Fibroblast of the aortic adventitia (primary cell): ENCODE measurements at places on chromosomes 2 and 18. TPM values are rescaled to one million over a fixed set of nuclear protein-coding genes. Genes with fewer than 3 reads are reported as not detected.

DNA sequence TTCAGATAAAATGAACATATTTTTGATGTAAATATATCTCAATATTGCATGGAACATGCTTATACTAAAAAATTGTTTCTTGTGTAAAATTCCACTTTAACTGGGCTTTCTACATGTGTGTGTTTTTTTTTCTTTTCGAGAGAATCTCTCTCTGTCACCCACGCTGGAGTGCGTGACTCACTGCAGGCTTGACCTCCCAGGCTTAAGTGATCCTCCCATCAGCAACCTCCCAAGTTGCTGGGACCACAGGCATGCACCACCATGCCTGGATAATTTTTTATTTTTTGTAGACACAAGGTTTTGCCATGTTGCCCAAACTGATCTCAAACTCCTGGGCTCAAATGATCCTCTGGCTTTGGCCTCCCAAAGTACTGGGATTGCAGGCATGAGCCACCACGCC is 254.6 kb downstream of the LOXHD1 start:
- no peak for DNase-seq

GRCh38 chr2:42787788-42788477 is 4.5 kb downstream of the HAAO start:
- no peak for DNase-seq

- no peak for DNase-seq
Measured at GRCh38 chr2:207206011-207206410, 40.3 kb upstream of the KLF7 start.

GRCh38 chr18:44935455-44935854 is 254.8 kb downstream of the SETBP1 start:
- no peak for DNase-seq

- DNase-seq = no peak
Measured at GRCh38 chr2:111698089-111698488, 185.9 kb downstream of the ANAPC1 start.

DNA sequence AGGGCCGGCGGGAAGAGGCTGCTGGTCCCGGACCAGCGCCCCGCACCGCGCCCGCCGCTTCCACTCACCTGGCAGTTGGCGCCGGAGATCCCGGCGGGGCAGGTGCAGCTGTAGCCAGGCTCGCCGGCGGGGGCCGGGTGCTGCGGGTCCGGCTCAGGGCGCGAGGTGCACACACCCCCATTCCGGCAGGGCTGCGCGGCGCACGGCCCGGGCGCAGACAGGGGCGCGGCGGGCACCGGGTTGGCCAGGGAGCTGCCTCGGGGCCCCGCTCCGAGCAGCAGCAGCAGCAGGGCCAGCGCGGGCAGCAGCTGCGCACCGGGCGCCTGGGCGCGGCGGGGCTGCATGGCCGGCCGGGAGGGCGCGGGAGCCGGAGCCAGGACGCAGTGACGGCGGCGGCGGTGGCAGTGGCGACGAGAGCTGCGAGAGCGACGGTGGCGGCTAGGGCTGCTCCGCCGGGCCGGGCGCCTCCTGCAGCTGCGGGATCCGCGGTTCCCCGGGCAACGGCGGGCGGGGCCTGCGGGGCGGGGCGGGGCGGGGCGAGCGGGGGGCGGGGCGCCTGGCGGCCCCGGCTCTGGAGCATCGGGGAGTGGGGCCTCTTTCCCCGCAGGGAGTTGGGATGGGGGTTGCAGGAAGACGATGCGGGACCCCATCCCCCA is at the start of gene DNER:
TSS of gene DNER (minus strand) at position 476 of the 656 bp plus-strand sequence. CDS start at position 344, 132 bp downstream.
- no peak for DNase-seq

- DNase-seq = no peak
Measured at GRCh38 chr2:111710085-111710484, 173.9 kb downstream of the ANAPC1 start.

DNA sequence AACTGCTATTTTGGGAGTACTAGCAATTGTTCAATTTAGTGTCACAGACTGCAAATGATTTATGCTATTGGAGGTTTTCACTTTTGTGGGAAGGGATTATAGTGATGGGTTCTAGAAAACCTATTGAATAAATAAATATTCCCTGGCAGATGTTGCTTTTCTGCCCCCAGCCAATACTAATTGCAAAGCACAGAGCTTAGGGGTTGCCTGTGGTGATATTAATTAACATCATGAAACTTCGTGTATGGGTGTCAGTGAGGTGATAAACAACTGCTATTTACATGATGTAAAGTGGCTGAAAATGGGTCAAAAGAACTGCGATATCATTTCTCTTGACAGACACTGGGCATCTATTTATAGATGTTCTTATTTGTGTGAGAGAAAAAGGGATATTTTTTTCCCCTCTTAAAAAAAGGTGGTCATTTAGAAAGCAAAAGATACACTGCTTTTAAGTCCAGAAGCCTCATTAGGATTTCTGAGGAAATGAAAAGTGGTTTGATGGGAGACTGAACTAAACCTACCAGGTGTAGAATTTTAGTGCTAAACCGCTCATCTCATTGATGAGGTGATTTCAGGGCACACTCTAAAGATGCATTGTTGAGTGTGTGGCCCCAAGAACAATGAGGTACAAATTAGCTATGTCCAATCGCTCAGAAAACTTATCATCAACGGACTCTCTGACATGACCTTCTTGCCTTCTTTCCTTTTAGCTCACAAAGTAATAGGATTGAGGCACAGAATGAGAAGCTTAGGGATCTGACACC is 116.7 kb upstream of the CHST9 start:
- no peak for DNase-seq

GRCh38 chr2:43124687-43125057 is 101.7 kb downstream of the ZFP36L2 start:
- no peak for DNase-seq

- peak; percentile 66 for DNase-seq
Measured at GRCh38 chr2:207503234-207503633, 26.5 kb upstream of the CREB1 start.

DNA sequence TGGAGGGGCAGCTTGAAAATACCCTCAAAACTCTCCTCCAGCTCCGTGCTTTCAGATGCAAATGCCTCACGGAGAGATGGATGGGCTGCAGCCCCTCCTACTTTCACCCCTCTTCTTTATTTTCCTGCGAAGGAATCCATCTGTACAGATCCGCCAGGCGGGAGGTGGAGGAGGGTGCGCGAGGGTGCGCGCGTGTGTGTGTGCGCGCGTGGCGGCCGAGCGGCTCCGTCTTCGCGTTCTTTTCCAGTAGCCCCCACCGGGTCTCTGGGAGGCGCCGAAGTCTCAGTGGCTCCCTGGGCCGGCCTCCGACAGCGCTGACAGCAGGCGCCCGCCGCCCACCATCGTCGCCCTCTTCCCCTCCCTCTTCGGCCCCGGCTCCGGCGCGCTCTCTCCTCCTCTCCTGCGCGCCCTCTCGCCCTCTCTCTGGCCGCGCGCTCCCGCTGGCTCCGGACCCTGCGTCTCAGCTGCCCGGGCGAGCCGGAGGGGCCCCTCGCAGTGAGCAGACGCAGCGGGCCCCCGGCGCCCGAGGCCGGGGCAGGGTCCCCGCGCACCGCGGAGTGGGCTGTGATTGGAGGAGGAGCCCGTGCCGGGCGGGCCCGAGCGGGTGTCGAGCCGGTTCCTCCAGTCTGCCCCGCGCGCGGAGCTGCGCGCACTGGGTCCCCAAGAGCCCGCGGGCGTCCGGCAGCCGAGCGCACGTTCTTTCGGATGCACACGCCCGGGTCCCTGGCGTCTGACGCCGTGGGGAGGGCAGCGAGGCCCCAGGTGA is at the start of gene CDH7:
TSS of gene CDH7 (plus strand) at position 624 of the 766 bp plus-strand sequence. CDS start 11,831 bp downstream, outside the sequence.
- no peak for DNase-seq

DNA sequence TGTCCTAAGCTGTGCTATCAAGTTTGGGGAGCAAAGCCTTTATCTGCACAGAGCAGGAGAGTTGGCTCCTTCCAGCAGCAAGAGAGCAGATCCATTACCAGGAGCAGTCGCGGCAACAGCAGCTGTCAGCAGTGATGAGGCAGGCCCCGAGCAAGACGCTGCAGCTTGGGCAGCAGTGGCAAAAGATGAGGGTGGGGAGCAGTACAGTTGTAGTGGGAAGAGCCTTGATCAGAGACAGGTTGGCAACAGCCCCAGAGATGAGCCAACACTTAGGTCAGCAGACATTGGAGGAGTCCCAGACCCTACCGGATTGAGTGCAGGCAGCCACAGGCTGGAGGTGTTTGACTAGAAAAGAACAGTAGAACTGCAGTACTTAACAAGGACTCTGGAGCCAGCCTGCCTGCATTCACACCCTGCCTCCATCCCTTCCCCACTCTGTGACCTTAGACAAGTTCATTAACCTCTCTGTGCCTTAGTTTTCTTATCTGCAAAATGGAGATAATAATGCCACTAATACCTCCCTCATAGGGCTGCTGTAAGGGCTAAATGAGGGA is 117.1 kb upstream of the SERTAD2 start:
- peak; percentile 96 for DNase-seq

DNA sequence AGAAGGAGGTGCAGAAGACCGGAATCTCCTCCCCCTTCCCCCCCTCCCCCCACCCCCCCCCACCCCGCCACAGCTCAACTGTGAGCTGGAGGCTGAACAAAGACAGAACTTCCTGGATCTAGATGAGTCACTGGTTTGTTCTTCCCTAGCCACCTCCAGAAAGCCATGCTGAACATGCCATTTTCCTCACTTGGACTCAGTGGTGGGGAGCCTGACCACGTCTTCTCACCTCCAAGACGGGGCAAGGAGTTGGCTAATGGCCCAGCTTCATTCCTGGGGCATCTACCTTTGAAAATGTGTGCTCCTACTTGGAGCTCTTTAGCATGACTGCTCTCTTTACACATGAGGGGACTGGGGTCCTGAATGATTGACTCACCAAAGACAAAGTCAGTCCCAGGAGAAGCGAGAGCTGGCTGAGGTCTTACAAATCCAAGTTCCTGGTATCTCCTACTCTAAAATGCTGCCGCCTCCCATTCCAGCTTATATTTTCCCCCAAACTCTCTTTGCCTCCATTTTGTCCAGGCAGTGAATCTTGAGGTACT is 22.6 kb upstream of the FZD5 start:
- peak; percentile 68 for DNase-seq

- no peak for DNase-seq
Measured at GRCh38 chr2:429575-430254, 141.8 kb upstream of the ALKAL2 start.

GRCh38 chr2:199797431-199798403 is 53.3 kb downstream of the FTCDNL1 start:
- DNase-seq = no peak

DNA sequence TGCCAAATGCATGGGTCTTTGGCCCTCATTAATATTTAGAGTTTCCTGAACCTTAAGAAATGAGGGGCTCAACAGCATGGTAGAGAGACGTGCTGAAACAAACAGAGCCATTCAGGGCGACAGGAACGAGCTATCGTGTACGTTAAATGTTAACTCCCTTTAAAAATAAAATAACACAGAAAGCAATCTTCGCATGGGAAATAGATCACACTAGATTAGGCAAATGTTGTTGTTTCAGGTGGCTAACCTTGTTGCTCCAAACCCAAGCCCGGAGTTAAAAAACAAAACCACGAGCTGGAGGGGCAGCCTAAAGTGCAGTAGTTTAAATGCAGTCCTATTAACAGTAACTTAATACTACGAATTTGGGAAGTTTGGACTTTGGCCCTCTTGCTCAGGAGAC is 177.4 kb upstream of the TRIB2 start:
- no peak for DNase-seq

DNA sequence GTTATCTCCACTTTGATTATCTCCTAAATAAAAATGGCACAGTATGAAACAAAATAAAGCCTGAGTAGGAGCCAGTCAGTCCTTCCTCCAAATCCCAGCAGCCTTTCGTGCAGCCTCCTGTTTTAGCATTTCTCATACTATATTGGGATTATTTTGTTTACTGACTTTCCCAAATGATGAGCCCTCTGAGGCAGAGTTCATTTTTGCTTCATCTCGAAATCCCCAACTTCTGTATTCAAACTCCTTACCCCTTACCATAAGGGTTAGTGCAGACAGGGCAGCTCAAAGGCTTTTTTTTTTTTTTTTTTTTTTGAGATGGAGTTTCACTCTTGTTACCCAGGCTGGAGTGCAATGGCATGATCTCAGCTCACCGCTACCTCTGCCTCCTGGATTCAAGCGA is 113.3 kb upstream of the FOSL2 start:
- no peak for DNase-seq

DNA sequence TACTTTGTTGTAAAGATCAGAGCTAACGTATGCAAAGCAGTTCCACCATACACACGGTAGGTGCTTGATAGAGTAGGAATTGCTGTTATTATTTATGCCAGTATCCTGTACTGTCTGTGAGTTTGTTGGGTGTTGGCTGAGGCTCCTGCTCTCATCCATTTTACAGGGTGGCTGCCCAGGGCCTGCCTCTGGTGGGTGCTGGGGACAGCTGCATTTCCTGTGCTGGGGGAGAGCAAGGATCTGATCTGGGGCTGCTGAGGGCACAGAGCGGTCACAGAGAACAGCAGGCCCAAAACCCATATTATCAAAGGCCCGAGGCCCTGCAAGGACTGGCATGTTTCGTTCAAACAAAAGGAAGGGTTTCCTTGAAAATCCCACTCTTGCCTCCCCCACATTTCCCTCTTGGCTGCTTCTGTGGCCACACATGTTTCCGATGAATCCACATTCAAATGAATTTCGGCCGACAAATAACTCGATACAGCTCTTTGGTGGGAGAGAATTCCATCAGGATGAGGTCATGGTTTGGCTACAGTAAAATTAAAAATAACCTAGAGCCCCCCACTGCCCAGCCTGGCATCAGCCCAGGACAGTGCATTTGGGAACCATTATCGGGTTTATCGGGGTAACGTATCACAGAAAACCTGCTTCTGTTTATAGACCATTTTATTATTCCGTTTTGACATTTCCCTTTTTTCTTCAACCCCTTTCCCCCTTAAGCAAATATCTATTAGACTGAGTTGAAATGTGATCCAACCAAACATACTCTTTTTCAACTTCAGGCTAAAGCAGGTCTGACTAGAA is 143.4 kb downstream of the CYRIA start:
- no peak for DNase-seq

DNA sequence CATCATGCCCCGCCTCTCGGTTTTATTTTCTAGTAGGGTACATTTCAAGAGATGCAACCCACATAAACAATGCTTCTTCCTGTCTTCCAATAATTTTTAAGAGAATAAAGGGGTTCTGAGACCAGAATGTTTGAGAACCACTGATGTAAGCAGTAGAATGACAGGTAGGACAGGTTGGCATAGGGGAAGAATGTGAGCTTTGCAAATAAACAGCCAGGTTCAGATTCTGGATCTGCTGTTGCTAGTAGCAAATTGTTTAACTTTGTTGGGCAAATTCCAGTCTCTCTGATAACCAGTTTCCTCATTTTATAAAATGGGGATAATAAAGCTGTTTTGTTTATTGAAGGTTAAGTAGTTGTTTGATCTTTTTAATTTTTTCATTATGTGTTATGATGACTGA is 32.8 kb downstream of the SOCS6 start:
- DNase-seq = no peak

GRCh38 chr2:201908901-201909300 is 102.6 kb downstream of the CDK15 start:
- peak; percentile 16 for DNase-seq

DNA sequence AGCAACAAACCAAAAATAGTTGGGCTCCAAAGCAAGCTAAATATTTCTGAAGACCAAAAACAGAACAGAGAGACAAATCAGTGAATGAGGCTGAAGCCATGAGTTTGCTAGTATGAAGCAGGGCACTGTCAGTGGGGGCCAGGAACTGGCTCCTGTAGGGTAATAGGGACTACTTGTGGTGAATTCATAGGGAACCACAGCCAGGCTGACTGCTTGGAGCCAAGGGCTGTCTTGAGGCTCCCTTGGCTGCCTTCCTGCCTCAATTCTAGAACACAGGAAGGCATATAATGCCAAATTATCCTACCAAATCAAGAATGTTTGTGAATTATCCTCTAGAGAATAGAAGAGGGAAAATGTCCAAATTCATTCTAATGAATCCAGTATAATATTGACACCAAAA is 406.0 kb downstream of the CCDC85A start:
- no peak for DNase-seq

Gene ARHGAP15
- total RNA-seq = not detected in 2 replicates

Gene SDC1
- total RNA-seq = 4.6 and 13.0 TPM in 2 replicates

Gene IL1R1
- total RNA-seq = 150 and 152 TPM in 2 replicates

Gene CCDC88A
- total RNA-seq = 111 and 123 TPM in 2 replicates
